ENCODE measurements at places on chromosomes 3 and 15. TPM values are rescaled to one million over a fixed set of nuclear protein-coding genes. Genes with fewer than 3 reads are reported as not detected.

GRCh38 chr3:154338008-154338407, 13.7 kb upstream of the DHX36 start:
- no peak overlapping the region for H3K4me3 ChIP-seq
- no peak overlapping the region for H3K27ac ChIP-seq
- no peaks in the 10 kb centered on the region for H3K36me3 ChIP-seq
- no peak for DNase-seq
- H3K27me3 ChIP-seq = no peaks in the 10 kb centered on the region

DNA sequence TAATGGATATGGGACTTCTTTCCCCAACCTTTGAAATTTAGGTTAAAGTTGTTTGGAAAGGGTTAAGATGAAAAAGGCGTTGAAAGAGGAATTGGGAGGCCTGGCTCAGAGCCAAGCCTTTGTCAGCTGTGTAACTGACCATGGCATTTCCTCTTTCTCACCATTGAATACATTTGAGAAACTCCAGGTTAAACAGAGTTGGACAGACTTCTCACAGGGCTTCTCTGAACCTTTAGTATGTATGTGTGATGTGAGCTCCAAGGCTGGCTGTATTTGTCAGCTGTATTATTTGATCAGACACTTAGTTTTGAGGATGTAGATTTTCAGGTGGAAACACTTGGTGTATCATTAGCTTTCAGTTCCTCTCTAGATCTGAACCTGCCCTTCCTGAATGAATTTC, 136.4 kb upstream of the GOLGA6L4 start:
- H3K4me3 ChIP-seq = no peak overlapping the region
- no peaks in the 10 kb centered on the region for H3K27me3 ChIP-seq
- no peak for DNase-seq
- H3K36me3 ChIP-seq = no peaks in the 10 kb centered on the region
- H3K27ac ChIP-seq = no peak overlapping the region
- no peaks in the 10 kb centered on the region for H3K4me1 ChIP-seq

- no peak overlapping the region for H3K4me3 ChIP-seq
- H3K4me1 ChIP-seq = no peaks in the 10 kb centered on the region
- H3K36me3 ChIP-seq = no peaks in the 10 kb centered on the region
- no peaks in the 10 kb centered on the region for H3K27me3 ChIP-seq
- H3K27ac ChIP-seq = no peak overlapping the region
- no peak for DNase-seq
Observed at GRCh38 chr3:154310840-154311239, 13.4 kb downstream of the DHX36 start.

DNA sequence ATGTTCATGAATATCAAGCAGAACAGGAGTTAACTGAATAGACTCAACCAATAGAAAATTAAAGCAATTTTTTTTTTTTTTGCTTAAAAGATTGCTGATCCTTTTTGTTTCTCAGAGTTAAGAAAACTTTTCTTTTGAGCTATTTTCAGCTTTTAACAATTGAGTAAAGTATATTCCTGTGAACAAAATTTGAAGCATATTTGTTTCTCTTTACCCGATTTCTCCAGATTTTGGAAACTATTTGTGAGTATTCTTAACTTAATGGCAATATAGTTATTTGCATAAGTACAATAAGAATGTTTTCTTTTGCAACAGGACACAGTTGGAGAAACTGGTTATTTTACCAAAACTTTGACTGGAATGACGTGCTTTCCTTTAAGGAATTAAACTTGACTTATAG, 53.4 kb upstream of the C15orf39 start:
- DNase-seq = no peak
- H3K36me3 ChIP-seq = no peaks in the 10 kb centered on the region
- H3K4me1 ChIP-seq = no peaks in the 10 kb centered on the region

GRCh38 chr3:196969660-196970546, 1.3 kb upstream of the PIGZ start:
- H3K4me3 ChIP-seq = peak overlapping the region; percentile 97
- H3K27ac ChIP-seq = peak overlapping the region; percentile 31
- no peaks in the 10 kb centered on the region for H3K36me3 ChIP-seq
- DNase-seq = no peak
- no peaks in the 10 kb centered on the region for H3K27me3 ChIP-seq

DNA sequence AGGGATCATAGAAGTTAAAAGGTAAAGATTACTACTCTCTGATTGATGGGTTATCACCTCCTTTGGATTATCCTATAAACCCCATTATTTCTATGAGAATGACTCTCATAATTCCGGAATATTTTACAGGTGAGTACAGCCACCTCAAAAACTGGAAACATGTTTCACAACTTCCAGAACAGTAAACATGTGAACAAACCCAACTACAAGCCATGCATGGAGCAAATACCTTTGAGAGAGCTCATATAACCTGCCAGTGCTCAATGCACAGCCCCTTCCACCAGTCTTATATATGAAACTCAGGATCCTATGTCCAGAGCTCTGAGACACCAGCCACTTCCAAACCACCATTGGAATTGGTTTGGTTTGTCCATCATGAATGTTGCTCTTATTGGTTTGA, 208.0 kb downstream of the MECOM start:
- H3K36me3 ChIP-seq = no peaks in the 10 kb centered on the region
- no peaks in the 10 kb centered on the region for H3K27me3 ChIP-seq
- no peaks in the 10 kb centered on the region for H3K4me1 ChIP-seq
- no peak overlapping the region for H3K4me3 ChIP-seq

The SEMA3B gene
- total RNA-seq = 3.1 TPM

The NOX5 gene
- not detected for total RNA-seq

The POPDC2 gene
- 21.9 TPM for total RNA-seq

The SLC12A1 gene
- not detected for total RNA-seq

The P2RY13 gene
- 0.12 TPM for total RNA-seq

The TM4SF1 gene
- total RNA-seq = 38.8 TPM
